Stimulated activated CD8-positive, alpha-beta memory T cell treated with anti-CD3 and anti-CD28 coated beads, Interleukin-7, amount 100 ng/mL, for 24 hours (primary cell): ENCODE measurements at places on chromosomes 11 and 22.

GRCh38 chr11:28628412-28628811 lies 520.2 kb downstream of the METTL15 start:
- no peak for DNase-seq

GRCh38 chr11:83574519-83574918 lies 288.4 kb upstream of the CCDC90B start:
- DNase-seq = no peak

DNA sequence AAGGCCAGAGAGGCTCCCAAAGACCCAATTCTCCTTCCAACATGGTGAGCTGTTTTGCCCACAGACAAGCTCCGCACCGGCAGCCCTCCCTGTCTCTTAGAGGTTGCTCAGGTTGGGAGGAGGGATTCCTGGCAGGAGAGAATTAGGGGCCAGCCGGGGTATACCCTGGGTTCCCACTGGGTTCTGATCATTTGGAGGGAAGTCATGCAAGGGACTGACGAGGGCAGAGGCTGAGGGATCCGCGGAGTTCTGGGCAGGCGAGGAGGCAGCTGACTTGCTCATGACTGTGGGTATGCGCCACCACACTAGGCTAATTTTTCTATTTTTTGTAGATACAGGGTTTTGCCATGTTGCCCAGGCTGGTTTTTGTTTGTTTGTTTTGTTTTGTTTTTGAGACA lies 4.6 kb downstream of the ST3GAL4 start:
- no peak for DNase-seq

GRCh38 chr11:95920460-95921105 lies 3.3 kb downstream of the MTMR2 start:
- DNase-seq = no peak

- no peak for DNase-seq
Measured at GRCh38 chr11:64056213-64056785, 20.6 kb downstream of the FLRT1 start.

DNA sequence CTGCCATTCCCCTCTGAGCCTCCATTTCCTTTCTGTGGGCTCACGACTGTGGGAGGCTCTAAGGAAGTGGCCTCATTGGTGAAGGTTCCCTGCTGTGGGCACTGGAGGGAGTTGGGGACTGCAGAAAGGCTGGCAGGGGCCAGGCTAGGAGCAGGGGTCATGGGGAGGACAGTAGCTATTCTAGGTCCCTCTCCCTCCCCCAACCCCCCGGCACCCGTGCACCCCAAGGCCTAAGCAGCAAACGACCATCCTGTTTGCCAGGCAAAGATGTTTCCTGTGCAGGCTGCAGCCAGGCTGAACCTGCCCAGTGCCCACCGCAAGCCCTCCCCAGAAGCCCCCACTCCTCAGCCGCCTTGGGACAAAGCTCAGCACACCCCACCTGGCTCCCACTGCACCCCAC lies 189.4 kb downstream of the MN1 start:
- no peak for DNase-seq

DNA sequence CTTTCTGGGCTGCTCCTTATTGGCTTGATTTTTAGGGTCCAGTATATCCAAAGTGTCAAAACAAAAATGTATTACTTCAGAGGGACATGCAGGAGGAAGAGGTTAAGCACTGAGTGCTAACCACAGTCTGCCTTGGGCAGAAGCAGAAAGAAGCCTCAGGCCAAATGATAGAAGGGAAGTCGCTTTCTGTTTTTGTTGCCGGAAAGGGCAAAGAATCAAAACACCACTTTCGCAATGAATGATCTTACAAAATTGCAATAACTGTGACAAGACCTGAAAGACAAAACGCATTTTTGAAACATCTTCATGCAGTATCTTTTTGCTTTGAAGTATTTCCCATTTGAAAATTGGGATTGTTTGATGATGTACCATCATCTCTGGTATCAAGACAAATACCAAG lies 70.1 kb upstream of the PICALM start:
- DNase-seq = no peak

DNA sequence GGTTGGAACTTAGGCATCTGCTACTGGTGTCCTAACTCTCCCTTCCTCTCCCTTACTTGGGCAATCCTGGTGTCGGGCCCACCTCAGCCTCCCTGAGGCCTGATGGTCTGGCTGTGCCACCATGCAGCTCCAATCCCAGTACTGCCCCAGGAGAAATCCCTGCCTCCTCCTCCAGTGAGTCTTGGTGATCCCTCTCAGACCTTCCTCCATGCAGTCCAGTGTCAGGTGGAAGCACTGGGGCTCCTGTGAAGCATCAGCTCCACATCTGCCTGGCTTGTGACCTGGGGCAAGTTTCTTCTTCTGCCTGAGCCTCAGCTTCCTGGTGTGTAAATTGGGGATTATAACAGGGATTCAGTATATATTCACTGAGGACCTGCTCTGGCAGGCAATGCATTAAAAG lies 1.8 kb upstream of the PELI3 start:
- no peak for DNase-seq

- DNase-seq = peak; percentile 38
Measured at GRCh38 chr11:62593434-62594044, 2.2 kb upstream of the TUT1 start.

- no peak for DNase-seq
Measured at GRCh38 chr22:28072066-28072465, 153.0 kb upstream of the PITPNB start.
